ENCODE measurements at places on chromosomes 12 and 14.
A peak's percentile ranks its signal among the peaks of the same experiment; 100 is the strongest.

DNA sequence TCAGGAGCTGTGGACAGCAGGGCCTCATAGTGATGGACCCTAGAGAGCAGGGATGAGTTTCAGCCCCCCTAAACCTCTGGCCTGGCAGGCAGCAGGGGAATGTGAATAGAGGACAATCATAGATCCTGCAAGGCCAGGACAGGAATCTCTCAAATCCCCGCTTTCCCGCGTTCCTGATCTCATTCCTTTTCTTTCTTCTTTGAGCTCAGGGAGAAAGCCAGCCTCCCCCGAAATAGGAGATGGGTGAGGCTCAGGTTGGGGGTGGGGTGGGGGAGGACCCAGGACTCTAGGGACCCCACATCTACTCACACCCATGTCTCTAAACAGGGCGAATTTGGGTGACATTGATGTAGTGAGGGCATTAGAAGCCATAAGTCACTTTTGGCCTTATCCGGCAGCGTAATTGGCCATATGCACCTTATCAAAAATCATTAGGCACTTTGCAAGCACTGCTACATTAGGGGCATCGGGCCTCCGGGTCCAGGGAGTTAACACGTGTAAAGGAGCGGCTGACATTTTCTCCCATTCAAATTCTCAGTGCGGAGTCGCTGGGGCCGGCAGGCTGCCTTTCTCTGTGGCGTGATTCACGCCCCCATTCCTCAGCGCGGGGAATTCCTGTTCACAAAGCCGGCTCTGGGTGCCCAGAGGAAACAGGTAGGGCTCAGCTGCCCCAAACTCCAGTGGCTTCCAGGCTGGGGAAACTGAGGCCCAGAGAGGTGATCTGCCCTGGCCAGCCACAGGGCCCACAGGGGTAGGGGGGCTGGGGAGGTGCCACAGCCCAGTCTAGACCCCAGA, 1.5 kb downstream of the LHX5 start:
- no peak for DNase-seq

DNA sequence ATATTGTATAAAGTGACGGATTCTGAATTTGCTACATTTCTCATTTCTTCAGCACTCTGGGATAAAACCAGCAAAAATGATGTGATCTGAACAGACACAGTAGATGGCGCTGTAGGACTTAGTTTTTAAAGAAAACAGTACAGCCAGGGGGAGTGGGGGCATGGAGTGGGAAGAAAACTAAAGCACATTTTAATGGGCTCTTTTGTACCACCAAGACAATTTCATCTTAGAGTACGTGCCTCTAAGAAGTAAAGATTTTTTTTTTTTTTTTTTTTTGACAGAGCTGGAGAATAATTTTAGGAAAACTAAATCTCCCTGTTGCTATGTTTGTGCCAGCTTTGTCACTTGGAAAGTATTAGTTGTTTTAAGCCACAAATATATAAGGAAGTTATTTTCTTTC, 124.4 kb downstream of the RAD51B start:
- DNase-seq: peak; percentile 94

DNA sequence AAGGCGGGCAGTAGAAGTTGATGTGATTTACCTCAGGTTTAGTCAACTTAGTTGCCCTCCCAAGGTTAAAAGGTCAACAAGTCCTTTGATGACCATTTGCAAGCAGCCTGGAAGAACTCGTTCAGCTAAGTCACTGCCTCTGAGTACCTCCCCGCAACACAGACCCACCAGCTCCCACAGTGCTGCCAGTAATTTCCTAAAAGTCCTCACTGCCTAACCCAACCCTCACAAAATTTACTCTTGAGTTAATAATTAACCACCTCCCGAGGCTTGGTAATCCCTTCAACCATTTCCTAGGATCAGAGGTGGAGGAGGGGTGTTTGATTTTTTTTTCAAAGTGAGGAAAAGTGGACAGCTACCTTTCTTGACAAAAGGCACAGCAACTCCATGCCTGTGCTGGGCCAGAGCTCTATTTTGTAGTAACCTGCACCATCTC, 55.8 kb downstream of the MAP3K9 start:
- DNase-seq: no peak

GRCh38 chr14:65696801-65697200, 284.3 kb downstream of the FUT8 start:
- DNase-seq: no peak

GRCh38 chr12:80716696-80717469, at the start of gene MYF5:
Gene MYF5, plus strand, starts transcription at chr12:80716912. Its CDS starts 152 bp downstream, at chr12:80717064.
- no peak for DNase-seq

DNA sequence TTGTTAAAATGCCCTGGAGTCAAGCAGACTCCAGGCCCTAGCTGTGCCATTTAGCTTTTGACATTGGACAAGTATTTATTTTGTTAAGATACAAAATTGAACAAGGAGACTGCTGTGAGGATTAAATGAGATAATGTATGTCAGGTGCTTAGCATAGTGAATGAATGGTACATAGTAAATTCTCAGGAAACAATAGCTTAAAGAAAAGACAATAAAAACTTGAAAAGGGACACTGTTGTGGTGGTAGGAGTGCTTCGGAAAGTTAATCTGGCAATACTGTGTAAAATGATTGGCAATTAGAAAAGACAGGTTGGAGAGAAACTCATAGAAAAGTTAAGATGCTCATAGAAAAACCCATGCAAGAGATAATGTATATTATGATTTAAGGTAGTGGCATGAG, 19.7 kb downstream of the PALS1 start:
- DNase-seq: no peak

- no peak for DNase-seq
Measured at GRCh38 chr14:87097015-87097414, 896.0 kb downstream of the GALC start.

GRCh38 chr12:4960547-4960946, 50.8 kb downstream of the KCNA1 start:
- DNase-seq: no peak

- DNase-seq: peak; percentile 64
Measured at GRCh38 chr12:8692573-8692972, 5.2 kb upstream of the RIMKLB start.

DNA sequence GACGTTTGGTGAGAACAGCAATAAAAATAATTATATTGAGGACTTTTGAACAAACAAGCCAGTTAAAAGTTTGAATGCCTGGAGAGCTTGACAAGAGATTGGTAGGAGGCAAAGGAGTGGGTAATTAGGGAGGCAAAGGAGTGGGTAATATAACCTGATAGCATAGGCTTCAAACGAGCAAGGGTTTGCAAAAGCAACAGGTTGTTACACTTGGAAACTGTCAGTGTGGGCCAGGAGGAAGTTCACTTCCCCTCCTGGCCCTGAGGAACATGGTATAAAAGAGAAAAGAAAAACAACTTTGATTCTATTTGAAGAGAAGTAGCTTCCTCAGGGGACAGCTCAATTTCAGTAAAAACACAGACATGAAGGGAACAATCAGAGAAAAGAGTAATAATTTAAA, 121.7 kb downstream of the CCER1 start:
- DNase-seq: no peak

- DNase-seq: no peak
Measured at GRCh38 chr12:85390266-85390665, 110.2 kb downstream of the ALX1 start.

DNA sequence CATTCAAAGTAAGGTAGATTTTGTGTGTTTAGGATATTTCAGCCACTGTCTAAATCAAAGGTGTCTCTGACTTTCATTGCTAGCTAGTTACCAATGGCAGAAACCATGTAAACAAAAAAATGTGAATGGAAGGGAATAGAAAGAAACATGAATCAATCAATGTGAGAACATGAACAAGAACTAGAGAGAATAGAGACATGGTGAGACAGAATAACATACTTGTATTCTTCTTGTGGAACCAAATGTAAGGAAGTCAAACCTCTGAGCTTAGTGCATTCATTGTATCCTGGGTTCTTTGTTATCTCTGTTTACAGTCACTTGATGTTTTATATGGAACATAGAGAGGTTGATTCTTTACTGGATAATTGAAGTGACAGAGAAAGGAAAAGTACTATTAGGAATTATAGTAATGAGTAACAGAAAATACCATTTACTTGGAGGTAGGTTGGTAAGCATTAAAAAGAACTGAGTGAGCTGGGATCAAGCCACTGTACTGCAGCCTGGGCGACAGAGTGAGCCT, 2.6 kb upstream of the WNK1 start:
- peak; percentile 28 for DNase-seq

DNA sequence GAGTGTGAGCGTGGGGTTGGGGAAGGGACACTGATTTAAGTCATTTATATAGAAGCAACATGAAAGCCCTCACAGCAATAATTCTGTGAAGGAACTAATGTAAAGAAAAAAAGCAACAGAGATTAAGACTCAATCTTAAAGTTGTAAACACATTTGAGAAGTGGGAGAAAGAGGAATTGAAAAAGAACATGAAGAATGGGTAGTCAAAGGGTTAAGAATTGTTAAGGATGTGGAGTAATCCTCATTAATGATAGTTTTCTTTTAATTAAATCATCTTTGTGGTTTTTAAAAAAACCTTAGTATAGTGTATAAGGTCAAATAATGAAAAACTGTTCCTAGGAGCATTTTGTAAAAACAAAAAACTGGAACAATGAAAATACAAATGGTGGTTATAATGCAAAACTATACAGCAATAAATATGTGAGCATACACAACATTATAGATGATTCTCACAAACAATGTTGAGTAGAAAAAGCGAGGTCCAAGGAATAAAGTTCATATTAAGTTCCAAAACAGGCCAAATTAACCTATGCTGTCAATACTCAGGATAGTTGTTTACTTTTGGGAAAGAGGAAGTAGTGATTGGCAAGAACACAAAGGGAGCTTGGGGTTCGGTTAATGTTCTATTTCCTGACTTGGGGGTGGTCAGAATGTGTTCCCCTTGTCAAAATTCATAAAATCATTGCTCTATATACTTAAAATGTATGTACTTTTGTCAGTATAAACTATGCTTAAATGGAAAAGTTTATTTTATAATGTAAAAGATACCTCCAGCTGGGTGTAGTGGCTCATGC, 120.4 kb upstream of the ATF7IP start:
- DNase-seq: peak; percentile 39

GRCh38 chr14:59582161-59582560, 5.5 kb upstream of the CCDC175 start:
- no peak for DNase-seq

GRCh38 chr12:71662849-71663560, 643 bp downstream of the ZFC3H1 start:
- peak; percentile 80 for DNase-seq

DNA sequence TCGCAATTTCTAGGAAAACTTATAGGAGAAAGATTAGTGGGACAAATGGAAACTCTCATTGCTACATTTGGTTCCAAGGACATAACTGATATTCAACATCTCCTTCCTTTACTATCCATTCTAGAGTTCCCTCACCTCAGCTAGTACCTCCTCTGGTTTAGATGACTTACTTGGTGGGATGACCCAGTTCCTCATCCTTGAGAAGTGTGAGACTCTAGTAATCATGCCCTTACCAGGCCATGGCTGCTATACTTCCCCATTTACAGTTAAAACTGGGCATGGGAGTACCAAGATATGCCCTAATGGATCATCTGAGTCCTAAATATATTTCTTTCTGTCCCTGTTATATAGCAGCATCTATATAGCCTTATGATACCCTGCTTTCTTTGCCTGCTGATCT, 58.1 kb downstream of the IFT81 start:
- peak; percentile 8 for DNase-seq

DNA sequence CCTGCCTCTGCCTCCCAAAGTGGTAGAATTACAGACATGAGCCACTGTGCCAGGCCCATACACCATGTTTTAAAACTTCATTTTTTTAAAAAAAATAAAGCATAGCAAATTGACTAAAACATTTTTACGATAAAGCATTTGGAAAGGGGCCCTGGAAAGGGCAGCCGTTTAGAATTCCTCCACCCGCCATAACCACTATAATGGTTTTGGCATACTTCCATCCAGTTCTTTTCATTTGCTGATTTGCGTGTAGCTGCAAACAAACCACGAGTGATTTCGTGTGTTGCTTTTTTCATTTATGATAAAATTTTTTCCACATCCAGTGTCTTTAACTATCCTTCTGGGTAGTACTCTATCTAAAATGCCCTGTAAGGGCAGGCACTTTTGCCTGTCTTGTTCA, 91.8 kb upstream of the RIN3 start:
- DNase-seq: no peak

DNA sequence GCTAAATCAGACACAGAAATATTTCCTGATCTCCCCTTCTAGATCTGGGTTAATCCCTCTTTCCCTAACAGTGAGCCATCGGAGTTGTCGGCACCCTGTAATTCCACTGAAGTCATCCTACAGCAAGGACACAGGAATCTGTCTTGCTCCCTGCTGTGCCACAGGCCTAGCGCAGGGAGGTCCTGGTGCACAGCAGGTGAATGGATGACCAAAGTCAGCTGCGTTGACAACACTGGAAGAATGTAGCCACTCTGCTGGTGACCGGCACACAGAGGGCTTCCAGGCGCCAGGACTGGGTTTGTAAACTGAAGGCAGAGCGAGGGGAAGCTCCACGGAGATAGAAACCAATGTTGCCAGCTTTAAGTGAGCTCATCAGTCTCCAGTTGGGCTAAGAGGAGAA, 23.6 kb downstream of the TMEM229B start:
- DNase-seq: no peak

GRCh38 chr12:3125674-3126073, 48.5 kb downstream of the TSPAN9 start:
- DNase-seq: no peak

- no peak for DNase-seq
Measured at GRCh38 chr12:128938886-128939285, 85.6 kb downstream of the GLT1D1 start.

- DNase-seq: no peak
Measured at GRCh38 chr14:37573356-37573755, 21.7 kb downstream of the FOXA1 start.

DNA sequence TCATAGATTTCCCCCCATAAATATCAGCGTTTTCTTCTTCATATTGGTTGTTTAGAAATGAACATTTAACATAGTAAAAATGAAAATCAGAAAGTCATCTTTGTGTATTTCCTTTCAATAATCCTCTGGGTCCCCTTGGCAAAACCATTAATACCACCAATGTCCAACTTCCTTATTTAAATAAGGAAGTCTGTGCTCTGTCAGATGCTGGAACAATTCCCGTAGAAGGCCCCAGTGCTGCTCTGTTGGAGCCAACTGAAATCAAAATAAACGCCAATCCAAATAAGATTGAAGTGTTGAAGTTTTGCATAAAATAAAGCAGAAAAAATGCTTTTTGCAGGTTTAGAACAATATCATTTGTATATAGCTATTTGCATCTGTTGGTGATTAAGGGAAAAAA, 93.1 kb downstream of the PPM1H start:
- DNase-seq: peak; percentile 73

- no peak for DNase-seq
Measured at GRCh38 chr14:33356181-33356580, 417.5 kb downstream of the NPAS3 start.

- DNase-seq: no peak
Measured at GRCh38 chr12:123741937-123742572, 20.0 kb upstream of the DNAH10 start.
